ENCODE measurements at places on chromosomes 3 and 15.
A peak's percentile ranks its signal among the peaks of the same experiment; 100 is the strongest.

DNA sequence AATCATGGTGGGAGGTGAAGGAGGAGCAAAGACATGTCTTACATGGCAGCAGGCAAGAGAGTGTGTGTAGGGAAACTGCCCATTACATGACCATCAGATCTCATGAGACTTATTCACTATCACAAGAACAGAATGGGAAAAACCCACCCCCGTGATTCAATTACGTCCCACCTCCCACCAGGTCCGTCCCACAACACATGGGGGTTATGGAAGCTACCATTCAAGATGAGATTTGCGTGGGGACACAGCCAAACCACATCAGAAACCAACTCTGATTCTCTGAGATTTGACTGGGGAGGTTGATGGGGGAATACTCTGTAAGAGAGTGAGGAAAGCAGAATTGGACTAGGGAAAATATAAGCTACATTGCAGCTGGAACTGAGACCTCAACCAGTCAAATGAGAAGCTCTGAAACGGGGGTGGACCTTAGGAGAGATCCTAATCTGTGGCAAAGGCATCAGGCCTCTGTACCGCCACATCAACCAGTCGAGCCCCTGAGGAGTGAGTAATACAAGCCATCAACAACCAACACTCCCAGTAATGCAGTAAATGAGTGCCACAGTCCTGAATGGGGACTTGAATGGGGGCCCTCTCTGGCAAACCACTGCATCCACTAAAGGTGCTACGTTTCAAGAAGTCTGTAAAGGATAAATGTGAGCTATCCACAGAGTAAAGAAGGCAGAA is 207.9 kb upstream of the GADL1 start:
- peak; percentile 14 for DNase-seq

- DNase-seq = no peak
These were observed 1.9 kb downstream of the DAG1 start for GRCh38 chr3:49471856-49472495.

DNA sequence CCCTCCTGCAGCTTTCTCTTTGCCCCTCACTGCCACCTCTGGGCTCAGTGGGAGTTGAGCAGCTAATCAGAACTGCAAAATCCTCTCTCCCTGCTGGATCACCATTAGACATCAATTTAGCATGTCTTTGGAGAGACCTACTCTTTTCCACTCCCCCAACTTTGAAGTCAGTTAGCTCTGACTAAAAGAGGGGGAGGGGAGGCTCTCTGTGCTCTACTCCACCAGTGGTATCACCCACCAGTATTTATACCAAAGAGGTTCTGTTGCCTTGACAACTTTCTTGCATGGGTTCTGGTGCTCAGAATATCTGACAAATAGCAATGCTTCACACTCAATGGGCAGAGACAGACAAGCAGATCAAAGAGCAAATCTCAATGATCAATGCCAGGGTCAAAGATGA is 146.2 kb upstream of the ROPN1 start:
- no peak for DNase-seq

DNA sequence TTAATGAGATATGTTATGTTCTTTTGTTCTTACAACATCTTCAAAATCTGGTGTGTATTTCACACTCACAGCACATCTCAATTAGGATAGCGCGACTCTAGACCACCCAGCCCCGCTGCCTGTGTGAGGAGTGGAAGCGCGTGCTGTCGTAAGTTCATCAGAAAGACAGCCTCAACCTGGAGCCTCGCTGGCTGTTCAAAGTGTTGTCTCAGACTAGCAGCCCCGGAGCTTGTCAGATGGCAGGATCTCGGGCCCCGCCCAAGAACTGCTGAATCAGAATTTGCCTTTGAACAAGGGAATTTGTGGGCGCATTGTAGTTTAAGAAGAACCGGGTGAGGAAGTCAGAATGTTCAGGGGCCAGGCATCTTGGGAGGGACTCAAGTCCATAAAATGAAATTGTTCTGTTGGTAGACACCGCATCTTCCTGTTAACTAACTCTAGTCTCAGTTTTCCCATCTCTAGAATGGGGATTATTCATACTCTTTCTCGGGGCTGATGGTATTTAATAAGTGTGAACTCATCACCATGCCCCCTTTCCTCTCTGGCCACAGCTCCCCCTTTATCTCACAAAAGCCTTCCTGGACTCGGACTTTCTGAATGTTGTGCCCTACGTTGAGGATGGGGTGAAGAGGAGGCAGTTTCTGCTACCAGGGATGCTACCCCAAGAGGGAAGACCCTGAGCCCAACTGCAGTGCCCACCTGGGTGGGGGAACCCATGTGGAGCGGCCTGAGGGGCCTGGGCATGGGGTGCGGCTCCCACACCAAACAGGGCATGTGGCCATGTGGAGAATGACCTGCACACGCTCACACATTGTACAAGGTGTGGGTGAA is 40.4 kb downstream of the BHLHE40 start:
- peak; percentile 61 for DNase-seq

DNA sequence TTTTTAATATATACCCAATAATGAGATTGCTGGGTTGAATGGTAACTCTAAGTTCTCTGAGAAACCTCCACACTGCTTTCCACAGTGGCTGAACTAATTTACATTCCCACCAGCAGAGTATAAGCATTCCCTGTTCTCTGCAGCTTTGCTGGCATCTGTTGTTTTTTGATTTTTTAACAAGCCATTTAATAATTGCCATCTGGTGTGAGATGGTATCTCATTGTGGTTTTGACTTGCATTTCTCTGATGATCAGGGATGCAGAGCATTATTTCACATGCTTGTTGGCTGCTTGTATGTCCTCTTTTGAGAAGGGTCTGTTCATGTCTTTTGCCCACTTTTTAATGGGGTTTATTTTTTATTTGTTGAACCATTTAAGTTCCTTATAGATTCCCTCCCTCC is 75.0 kb upstream of the EPHB3 start:
- no peak for DNase-seq

Data from stimulated activated CD4-positive, alpha-beta T cell treated with anti-CD3 and anti-CD28 coated beads, Interleukin-12 subunit alpha, Interleukin-12 subunit beta, amount 100 ng/mL, for 48 hours (primary cell).